ENCODE measurements at places on chromosomes 2 and 18. TPM values are rescaled to one million over a fixed set of nuclear protein-coding genes. Genes with fewer than 3 reads are reported as not detected.

ESPNL gene
- 7.5 TPM for total RNA-seq

KCTD1 gene
- total RNA-seq = 62.7 TPM

SGPP2 gene
- not detected for total RNA-seq

GAREM1 gene
- 11.0 TPM for total RNA-seq

SNED1 gene
- 0.11 TPM for total RNA-seq

CCDC148 gene
- total RNA-seq = not detected

LRATD1 gene
- total RNA-seq = 6.5 TPM

Data from placental epithelial cell (primary cell).